ENCODE measurements at places on chromosomes 11 and 22.

GRCh38 chr11:19766810-19767209, 54.2 kb downstream of the NAV2 start:
- no peak for DNase-seq

DNA sequence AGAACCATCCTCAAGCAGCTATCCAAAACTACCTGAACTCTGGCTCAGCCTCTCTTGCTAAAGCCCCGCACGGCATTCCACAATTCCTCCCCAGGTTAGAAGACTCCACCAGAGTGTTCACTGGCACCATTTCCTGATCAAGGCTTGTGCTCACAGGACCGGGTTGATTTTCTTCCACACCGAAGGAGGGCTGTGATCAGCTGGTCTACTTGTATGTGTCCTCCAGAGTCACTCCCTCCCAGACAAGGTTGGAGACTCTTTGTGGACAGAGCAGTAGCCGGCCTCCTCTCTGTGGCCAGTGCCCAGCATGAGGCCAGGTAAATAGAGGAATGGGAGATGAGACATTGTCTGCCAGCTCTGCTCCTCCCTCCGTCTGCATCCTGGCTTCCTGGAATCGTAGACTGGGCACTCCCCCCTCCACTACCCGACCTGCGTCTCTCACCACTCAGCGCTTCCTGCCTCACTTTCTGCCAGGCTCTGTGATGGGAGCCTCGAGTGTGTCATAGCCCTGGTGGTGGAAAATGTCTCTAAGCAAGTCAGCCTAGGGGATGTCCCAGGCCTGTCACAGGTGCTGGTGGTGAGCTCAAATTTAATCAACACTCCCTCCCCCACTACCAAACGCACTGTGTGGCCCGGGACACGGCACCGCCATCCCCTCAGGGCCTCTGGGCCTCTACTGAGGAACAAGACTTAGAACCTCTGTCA, 12.5 kb upstream of the TMPRSS6 start:
- no peak for DNase-seq

DNA sequence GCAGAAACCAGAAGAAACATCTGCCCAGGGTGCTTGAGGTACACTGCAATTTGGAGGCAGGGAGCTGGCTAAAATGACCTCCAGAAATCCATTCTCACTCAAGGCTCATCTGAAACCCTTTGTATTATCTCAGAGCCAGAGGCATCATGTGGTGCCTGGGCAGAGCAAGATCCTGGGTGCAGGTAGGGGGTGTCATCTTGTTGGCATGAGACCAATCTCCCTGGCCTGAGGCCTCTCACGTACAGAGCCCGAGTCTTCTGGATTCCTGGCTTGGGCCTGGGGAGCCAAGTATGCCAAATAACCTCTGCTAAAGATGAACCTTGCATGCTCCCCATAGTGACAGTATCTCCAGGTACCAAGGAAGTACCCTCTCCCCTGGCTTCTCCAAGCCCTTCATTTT, 2.4 kb downstream of the LMO1 start:
- no peak for DNase-seq

- no peak for DNase-seq
Measured at GRCh38 chr11:101567071-101567470, 16.7 kb downstream of the TRPC6 start.

DNA sequence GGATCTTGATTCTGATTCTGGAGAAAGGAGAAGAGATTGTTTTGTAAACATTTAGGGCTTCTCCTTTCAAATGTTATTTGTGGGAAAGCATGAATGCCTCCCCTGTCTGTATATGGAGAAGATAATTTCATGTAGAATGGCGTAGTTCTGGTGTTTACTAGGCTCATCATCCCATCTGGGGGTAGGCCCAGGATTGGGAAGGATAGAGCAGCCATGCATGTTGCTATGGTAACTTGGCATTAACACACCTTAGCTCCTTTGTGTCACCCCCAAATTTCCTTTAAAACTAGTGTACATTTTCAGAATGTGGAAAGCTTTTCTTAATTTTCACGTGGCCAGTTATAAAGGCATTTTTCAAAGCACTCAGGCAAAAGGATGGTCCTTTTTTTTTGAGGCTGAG, 57.5 kb upstream of the EED start:
- DNase-seq = no peak

DNA sequence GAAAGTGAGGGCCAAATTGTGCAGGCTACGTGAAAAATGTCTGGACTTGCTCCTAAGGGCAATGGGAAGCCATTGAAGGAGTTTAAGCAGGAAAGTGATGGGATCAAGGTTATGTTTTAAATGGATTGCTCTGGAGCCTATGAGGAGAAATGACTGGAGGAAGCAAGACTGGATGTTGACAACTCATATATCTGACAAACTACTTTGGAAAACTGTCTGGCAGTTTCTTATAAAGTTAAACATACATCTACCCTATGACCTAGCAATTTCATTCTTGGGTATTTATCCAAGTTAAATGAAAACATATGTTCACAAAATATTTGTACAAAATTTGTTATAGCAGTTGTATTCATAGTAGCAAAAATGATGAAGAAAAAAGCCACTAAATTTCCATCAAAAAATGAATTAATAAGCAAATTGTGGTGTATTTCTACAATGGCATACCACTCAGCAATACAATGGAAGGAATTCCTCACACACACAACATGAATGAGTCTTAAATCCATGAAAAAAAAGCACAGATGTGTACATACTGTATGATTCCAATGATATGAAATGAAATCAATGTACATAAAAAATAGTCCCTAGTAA, 24.1 kb downstream of the FZD4 start:
- DNase-seq = peak; percentile 75

DNA sequence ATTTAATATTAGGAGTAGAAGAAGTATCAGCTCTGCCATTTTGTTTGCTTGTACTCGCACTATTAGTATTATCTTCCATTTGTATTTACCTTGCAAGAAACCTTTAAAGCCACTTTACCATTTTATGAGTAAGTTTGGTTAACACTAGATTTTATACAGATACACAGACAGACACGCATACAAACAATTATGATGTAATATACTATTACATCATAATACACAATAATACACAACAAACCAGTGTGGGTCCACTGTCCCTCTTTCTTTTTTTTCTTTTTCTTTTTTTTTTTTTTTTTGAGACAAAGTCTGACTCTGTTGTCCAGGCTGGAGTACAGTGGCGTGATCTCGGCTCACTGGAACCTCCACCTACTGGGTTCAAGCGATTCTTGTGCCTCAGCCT, 170.3 kb upstream of the NARS2 start:
- no peak for DNase-seq

- DNase-seq = no peak
Measured at GRCh38 chr11:129965248-129965647, 37.4 kb downstream of the PRDM10 start.

- DNase-seq = no peak
Measured at GRCh38 chr11:122755409-122755808, 82.9 kb upstream of the CRTAM start.

- no peak for DNase-seq
Measured at GRCh38 chr22:45977003-45977411, at the start of gene WNT7B. WNT7B (minus strand) TSS chr22:45977162; CDS start chr22:45976754, 408 bp downstream.

- no peak for DNase-seq
Measured at GRCh38 chr11:120168108-120168959, 30.4 kb upstream of the TRIM29 start.

GRCh38 chr22:19846620-19847344, 7.9 kb downstream of the GNB1L start:
- no peak for DNase-seq

- no peak for DNase-seq
Measured at GRCh38 chr11:20529757-20530156, 69.7 kb upstream of the SLC6A5 start.

DNA sequence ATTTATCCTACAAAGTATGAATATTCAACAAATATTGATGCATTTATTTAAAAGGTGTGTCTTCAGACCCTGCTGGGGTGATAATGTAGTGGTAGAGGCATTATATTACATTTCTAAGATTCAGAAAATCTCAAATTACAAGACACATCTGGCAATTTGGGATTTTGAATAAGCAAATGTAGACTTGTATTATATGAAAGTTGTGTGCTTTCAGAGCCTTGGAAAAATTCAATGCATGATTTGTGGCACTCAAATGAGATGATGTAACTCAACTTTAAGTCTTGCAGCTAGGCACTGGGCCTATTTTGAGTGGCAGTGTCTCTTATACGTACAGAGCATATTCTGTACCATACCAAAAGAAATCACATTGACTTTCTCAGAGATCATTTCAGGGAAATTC, 214.4 kb downstream of the ETS1 start:
- DNase-seq = peak; percentile 54

DNA sequence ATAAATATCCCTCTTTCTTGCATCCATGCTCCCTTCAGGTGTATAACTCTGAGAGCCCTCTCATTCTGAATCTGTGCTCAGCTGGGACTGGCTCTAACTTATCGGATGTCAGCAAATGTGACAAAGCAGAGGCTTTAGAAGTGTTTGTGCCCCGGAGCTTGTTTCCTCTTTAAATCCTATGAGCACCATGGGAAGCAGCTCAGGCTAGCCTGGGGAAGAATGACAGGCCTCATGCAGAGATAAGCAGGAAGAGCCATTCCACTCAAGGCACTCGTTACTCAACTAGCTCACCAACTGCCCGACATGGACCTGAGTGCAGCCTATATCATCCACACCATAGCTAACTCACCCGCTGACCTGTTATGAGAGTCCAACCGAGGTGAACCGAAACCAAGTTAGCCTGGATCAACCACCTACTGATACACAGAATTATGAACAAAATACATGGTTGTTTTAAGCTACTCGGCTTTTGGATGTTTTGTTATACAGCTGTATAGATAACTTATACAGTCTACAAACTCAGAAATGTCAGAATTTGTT, 990.7 kb downstream of the NTM start:
- DNase-seq = no peak

GRCh38 chr11:86486261-86487030, 111.8 kb downstream of the CCDC81 start:
- DNase-seq = peak; percentile 64

GRCh38 chr11:66530927-66531709, 14.7 kb downstream of the ZDHHC24 start:
- DNase-seq = no peak

DNA sequence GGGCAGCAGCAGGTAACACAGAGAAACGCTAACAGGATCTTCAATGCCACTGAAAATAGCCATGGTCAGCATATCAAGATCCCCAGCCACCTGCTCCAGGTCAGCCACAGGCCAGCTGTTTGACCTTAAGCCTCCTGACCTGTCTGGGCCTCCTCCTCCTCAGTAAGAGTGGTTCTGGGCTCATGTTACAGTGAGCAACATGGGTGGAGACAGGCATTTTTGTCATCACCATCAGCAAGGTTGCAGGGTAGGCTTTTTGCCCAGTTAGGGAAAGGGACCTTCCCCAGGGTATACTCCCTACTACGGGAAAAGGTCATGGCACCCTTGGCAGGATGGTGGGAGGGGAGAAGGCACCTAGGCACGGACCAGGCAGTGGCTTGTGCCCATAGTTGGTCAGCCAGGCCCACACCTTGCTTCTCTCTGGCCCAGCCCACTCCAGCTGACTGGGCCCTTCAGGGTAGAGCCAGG, 131.8 kb upstream of the PARVA start:
- no peak for DNase-seq

DNA sequence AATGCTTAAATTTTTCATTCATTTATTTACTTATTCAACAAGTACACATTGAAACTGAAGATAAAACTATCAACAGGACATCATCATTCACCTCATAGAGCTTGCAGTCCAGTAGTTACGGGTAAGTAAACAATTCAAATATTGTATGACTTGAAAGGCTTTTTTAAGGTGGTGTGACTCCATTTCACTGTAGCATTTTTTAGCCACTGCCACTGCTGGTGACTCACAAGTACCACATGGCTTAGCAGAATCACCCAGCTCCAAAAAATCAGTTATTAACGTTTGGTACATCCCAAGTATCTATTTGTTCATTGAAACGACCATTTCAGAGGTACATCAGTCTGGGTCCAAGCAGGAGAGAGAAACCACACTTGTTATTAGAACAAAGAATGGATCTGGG, 427.9 kb upstream of the DDI1 start:
- DNase-seq = no peak

DNA sequence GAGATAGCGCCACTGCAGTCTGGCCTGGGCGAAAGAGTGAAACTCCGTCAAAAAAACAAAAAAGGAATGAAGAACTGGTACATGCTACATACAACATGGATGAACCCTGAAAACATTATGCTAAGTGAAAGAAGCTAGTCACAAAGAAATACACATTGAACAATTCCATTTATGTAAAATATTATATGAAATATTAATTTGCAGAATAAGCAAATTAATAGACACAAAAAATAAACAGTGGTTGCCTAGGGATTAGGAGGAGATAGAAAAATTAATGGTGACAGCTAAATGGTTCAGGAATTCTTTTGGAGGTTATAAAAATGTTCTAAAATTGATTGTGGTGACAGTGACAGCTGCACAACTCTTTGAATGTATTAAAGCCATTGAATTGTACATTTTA, 14.7 kb downstream of the PRDM10 start:
- DNase-seq = no peak

DNA sequence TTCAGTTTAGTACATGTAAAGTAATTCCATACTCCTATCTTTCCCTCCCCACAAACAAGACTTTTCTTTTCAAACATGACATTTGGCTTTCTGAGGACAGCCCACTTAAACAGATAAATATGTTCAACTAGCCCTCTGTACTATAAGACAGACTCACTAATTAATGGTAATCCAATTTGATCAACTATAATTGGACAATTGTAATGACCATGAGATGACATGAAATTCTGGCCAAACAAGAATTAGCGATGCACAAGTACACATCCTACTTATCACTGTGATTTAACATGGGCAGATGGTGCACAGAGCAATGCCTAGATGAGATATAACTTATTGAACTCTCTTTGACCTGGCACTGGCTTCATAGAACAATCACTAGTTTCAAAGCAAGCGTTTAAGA, 1033.7 kb upstream of the CCDC90B start:
- no peak for DNase-seq

GRCh38 chr11:134634897-134635831, 223.1 kb upstream of the B3GAT1 start:
- no peak for DNase-seq

GRCh38 chr22:38618682-38619081, 37.5 kb downstream of the FAM227A start:
- DNase-seq = no peak

DNA sequence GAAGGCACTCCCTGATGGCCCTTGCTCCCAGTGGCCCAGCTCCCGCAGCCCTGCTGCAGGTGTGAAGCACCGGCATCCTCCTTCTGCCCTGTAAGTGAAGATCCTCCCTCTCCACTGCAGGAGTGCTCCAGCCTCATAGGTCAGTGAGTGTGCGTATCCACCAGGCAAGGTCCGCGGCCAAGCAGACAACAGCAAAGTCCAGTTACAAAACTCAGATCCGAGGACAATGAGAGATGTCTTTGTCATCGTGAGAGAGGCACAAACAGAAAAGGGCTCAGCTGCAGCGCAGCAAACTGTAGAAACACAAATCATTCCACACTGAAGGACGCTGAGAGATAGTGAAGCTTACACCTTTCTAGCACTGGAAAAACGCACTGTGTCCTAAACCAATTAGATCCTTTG, 46.1 kb downstream of the MYH9 start:
- no peak for DNase-seq

DNA sequence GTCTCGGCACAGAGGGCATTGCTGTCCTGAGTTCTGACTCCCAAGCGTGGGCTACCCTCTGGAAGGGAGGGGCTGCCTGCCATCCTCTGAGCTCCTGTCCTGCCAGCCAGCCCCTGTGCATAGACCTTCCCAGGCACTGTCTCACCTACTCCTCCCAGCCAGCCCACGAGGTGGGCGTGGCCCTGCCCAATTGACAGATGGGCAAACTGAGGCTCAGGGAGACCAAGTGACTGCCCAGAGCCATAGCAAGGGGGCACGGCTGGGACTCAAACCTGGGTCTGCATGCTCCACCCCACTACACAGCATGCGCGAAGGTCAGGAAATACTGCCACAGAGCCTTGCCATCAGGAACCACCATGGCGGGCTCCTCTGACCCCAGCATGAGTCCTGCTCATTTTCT, 29.4 kb upstream of the PRR5 start:
- DNase-seq = no peak
